ENCODE measurements at places on chromosomes 5 and 9.

- DNase-seq = no peak
Measured at GRCh38 chr9:3972687-3973086, 327.2 kb downstream of the GLIS3 start.

- DNase-seq = no peak
Measured at GRCh38 chr9:96478829-96479371, 28.9 kb downstream of the HABP4 start.

DNA sequence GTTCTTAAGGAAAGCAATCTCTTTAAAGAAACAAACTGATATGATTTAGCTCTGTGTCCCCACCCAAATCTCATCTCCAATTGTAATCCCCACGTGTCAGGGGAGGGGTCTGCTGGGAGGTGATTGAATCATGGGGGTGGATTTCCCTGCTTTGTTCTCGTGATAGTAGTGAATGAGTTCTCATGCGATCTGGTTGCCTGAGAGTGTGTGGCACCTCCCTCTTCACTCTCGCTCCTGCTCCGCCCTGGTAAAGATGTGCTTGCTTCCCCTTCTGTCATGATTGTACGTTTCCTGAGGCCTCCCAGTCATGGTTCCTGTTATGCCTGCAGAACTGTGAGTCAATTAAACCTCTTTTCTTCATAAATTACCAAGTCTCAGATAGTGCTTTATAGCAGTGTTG is 412.7 kb upstream of the SMC2 start:
- no peak for DNase-seq

DNA sequence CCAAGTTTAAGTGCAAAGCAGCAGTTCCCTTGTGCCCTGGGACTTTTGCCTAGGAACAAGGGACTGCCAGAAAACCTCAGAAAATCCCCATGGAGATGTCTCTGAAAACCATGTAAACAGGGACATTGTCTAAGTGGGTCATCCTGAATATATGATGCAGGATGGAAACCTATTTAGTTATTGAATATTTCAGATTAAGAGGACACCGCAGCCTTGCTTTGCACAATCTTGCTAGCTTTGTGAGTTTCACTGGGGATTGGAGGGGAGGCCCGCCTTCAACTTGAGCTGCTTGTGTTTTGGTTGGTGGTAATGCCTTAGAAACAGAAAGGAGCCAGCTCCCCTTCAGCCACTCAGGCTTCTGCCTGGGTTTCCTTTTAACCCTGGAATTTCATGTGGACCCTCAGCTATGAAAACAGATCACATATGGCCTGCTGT is 112.8 kb downstream of the C9orf152 start:
- DNase-seq = no peak

- no peak for DNase-seq
Measured at GRCh38 chr9:7171396-7172153, 413.8 kb downstream of the KDM4C start.

- DNase-seq = no peak
Measured at GRCh38 chr5:126512451-126512850, 82.6 kb downstream of the ALDH7A1 start.

All from stimulated activated CD8-positive, alpha-beta memory T cell treated with anti-CD3 and anti-CD28 coated beads, Interleukin-4, amount 100 ng/mL, for 1 hour (primary cell).